ENCODE measurements at places on chromosomes 12 and 14.

DNA sequence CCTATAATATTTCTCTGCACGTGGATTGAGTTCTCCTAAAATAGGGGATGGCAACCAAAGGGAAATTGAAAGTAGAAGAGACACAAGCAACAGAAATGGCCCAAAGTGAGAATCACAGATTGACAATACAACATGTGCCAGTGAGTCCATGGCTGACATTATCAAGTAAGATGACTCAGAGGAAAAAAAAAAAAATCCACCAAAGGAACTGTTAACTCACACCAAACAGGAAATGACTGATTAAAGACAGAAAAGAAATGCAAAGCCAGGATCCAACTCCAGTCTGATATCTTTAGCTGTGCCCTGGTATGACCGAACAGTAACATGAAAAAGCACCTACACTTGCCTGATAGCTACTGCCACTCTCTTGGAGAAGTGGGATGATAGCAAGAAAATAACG is 485.0 kb downstream of the PRKD1 start:
- no peaks in the 10 kb centered on the region for H3K27me3 ChIP-seq
- H3K27ac ChIP-seq = no peak overlapping the region

DNA sequence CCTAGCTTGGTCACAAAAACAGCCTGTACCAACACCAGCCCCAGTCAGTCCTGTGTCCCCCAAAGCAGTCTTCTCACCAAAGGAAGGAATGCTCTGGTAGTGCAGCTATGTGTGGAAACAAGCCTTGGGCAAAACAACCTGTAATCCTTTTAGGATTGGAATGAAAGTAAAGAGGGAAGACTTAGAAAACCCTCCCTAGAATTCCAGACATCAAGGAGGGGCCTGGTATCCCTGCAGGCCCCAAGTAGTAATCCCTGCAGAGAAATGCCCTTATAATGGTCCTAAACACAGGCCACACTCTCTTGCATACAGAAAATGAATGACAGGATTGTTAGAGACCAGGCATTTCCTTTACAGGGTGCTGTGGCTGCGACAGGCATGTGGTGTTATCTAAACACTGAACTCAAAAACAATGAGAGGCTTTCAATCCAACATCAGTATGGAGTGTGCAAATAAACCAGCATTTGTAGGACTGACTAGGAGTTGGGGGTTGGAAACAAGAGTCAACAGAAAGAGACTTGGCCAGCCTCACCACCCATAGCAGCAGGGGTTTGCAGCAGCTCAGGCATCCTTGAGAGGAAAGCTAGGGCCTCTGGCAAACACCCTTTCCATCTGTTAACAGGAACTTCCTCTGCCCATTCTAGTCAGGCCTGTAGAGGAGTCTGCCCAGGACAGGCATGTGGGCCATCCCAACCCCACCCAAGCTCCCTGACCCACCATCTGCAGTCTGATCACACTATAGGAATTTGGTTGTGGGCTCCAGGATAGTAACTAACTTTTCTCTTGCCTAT is 59.1 kb downstream of the DCAF5 start:
- no peak for DNase-seq
- H3K36me3 ChIP-seq = no peaks in the 10 kb centered on the region
- H3K27me3 ChIP-seq = no peaks in the 10 kb centered on the region
- H3K27ac ChIP-seq = no peak overlapping the region

GRCh38 chr12:47868552-47869031 is 36.2 kb downstream of the VDR start:
- H3K27me3 ChIP-seq = no peaks in the 10 kb centered on the region
- H3K4me1 ChIP-seq = peaks cover 7% of the 10 kb centered on the region
- H3K27ac ChIP-seq = no peak overlapping the region
- no peaks in the 10 kb centered on the region for H3K36me3 ChIP-seq
- H3K4me3 ChIP-seq = no peak overlapping the region
- DNase-seq = no peak

GRCh38 chr12:117437516-117438255 is 76.3 kb upstream of the NOS1 start:
- no peak for DNase-seq
- no peak overlapping the region for H3K27ac ChIP-seq
- no peaks in the 10 kb centered on the region for H3K27me3 ChIP-seq
- no peaks in the 10 kb centered on the region for H3K4me1 ChIP-seq
- H3K36me3 ChIP-seq = no peaks in the 10 kb centered on the region

GRCh38 chr14:24329073-24329663 is 5.7 kb downstream of the ADCY4 start:
- no peaks in the 10 kb centered on the region for H3K4me1 ChIP-seq
- H3K36me3 ChIP-seq = no peaks in the 10 kb centered on the region
- H3K27ac ChIP-seq = no peak overlapping the region
- H3K4me3 ChIP-seq = no peak overlapping the region

DNA sequence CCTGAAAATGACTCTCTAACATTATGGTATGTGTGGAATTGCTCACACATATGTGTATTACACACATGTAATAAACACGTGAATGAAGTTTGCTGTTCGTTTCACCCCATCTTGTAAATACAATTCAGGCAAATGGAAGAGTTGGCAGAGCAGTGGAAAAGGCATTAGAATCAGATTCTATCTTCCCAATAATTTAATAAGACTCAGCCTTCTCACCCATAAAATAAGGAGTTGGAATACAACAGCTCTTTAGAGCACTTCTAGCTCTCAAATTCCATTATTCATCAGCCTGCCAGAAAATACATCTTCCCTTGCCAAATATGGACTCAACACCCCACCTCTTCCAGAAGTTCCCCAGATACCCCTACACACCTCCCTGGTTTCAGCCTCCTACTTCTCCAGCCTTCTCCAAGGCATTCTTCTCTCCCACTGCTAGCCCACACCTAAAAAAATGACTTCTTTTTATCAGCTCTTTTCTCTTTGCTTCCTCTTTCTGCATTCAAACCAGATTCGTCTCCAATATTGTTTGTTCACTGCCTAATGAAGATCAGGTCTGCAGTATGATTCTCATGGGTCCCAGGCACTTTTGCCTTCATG is 66.2 kb upstream of the DYRK2 start:
- no peaks in the 10 kb centered on the region for H3K4me1 ChIP-seq
- H3K27me3 ChIP-seq = no peaks in the 10 kb centered on the region
- no peak overlapping the region for H3K4me3 ChIP-seq
- no peak for DNase-seq
- H3K36me3 ChIP-seq = no peaks in the 10 kb centered on the region

GRCh38 chr12:72288436-72288835 is 16.3 kb downstream of the TRHDE start:
- no peaks in the 10 kb centered on the region for H3K4me1 ChIP-seq
- H3K36me3 ChIP-seq = no peaks in the 10 kb centered on the region
- no peaks in the 10 kb centered on the region for H3K27me3 ChIP-seq
- H3K4me3 ChIP-seq = no peak overlapping the region

GRCh38 chr12:63152321-63152700 is 1.3 kb upstream of the AVPR1A start:
- no peaks in the 10 kb centered on the region for H3K36me3 ChIP-seq
- H3K4me1 ChIP-seq = peaks cover 5% of the 10 kb centered on the region
- DNase-seq = no peak

DNA sequence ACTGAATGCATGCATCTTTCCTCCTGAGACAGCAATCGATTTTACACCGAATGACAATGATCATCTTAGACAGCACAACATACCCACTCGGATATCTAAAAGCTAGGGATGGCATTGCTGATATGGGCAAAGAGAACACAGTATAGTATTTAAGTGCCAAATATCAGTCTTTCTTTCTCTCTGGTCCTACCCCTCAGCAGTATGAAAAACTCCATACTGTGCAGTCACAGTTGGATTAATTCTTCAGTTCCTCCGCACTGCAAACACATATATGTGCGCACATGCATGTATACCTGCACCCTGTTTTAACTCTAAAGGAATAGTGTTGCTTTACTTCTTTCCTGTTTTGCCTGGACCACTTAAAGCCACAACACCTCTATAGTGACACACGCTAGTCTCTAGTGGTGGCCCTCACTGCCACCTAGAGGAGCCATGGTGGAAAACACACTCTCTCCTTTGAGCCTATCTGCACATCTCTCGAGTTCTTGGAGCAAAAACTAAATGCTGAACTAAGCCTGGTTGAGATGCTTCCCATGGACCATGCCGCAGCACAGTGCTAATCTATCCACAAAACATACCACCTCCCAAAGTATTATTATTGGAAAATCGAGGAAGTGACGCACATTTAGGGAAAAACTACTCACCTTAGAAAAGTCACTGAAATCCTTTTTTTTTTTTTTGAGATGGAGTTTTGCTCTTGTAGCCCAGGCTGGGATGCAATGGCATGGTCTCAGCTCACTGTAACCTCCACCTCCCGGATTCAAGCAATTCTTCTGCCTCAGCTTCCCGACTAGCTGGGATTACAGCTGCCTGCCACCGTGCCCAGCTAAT is 11.9 kb downstream of the TMEM52B start:
- no peak overlapping the region for H3K4me3 ChIP-seq
- peak; percentile 53 for DNase-seq
- H3K36me3 ChIP-seq = no peaks in the 10 kb centered on the region

GRCh38 chr14:59275668-59276067 is 87.2 kb downstream of the DAAM1 start:
- H3K4me3 ChIP-seq = no peak overlapping the region
- DNase-seq = no peak
- no peaks in the 10 kb centered on the region for H3K36me3 ChIP-seq
- H3K27me3 ChIP-seq = no peaks in the 10 kb centered on the region

GRCh38 chr14:36522347-36522971 is 2.4 kb upstream of the NKX2-1 start:
- H3K27me3 ChIP-seq = peaks cover 100% of the 10 kb centered on the region
- H3K4me1 ChIP-seq = peaks cover 25% of the 10 kb centered on the region

GRCh38 chr14:54175298-54175942 is 218.8 kb upstream of the BMP4 start:
- no peaks in the 10 kb centered on the region for H3K27me3 ChIP-seq
- peaks cover 40% of the 10 kb centered on the region for H3K4me1 ChIP-seq
- H3K4me3 ChIP-seq = no peak overlapping the region
- no peak overlapping the region for H3K27ac ChIP-seq

DNA sequence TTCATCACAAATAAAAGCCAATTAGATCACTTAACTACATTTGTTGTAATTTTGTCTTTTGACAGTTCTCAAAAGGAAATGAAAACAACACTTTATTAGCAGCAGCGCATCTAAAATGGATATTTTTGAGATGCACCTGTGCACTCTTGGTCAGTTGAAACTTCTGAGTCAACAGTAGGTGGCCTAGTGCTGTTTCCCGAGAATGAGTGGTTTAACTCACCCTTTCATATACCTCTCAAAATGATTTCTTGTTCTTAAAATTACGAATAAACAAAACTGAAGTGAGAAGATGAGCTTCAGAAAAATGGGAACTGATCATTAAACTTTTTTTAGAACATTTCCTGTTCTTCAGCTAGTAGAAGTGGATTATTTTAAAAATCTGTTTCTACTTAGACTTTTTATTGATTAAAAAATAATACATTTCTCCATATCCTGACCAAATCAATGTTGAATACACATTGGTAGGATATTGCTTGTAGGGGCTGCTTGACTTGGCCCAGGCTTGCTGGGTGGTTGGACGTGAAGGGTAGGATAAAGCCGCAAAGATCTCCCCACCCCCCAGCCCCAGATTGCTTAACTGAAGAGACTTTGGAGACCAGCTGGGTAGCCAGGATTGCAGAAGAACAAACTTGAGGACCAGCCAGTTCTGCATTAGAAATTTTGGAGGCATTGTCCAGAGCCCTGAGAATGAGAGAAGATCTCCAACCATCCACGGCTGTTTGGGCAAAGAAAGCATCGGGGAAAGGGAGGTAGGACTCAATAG is 22.3 kb upstream of the STK38L start:
- H3K4me1 ChIP-seq = peaks cover 4% of the 10 kb centered on the region
- no peaks in the 10 kb centered on the region for H3K36me3 ChIP-seq
- no peak overlapping the region for H3K27ac ChIP-seq

DNA sequence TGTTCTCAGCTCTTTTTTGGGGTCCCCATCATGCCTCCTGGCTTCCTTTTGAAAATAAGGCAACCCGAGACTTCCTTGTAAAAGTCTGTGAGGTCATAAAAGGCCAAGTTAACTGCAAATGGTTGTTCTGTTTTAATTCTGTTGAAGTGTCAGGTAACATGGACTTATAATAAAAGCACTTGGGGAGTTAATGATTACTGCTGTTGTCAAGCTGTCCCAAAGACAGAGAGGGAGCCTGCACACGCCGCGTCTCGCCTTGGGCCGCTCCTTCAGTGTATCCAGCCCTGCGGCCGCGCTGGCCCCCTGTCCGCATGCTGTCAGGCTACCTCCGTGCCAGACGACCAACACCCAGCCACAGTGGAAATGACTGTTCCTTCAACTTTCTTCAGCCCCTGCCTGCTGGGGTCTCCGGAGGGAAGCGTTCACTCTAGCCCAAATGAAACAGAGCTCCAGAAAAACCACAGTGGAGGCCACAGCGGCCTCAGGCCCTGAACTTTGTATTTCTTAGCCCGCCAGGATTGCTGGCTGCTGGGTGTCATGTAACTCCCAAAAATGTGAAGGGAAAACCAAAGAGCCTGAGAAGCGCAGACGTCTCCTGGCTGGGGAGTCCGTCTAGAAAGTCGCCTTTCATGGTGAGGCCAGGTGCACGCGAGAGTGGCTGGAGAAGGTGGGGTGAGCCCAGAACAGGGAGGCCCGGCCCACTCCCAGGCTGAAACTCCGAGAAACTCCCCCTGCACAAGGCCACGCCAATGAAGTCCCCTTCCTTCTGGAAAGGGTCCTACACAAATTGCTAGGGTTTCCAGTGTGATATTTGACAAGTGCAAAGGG is 189.1 kb downstream of the ZFP36L1 start:
- H3K4me3 ChIP-seq = no peak overlapping the region
- peak overlapping the region; percentile 11 for H3K27ac ChIP-seq
- peaks cover 30% of the 10 kb centered on the region for H3K4me1 ChIP-seq
- no peak for DNase-seq
- H3K36me3 ChIP-seq = no peaks in the 10 kb centered on the region

DNA sequence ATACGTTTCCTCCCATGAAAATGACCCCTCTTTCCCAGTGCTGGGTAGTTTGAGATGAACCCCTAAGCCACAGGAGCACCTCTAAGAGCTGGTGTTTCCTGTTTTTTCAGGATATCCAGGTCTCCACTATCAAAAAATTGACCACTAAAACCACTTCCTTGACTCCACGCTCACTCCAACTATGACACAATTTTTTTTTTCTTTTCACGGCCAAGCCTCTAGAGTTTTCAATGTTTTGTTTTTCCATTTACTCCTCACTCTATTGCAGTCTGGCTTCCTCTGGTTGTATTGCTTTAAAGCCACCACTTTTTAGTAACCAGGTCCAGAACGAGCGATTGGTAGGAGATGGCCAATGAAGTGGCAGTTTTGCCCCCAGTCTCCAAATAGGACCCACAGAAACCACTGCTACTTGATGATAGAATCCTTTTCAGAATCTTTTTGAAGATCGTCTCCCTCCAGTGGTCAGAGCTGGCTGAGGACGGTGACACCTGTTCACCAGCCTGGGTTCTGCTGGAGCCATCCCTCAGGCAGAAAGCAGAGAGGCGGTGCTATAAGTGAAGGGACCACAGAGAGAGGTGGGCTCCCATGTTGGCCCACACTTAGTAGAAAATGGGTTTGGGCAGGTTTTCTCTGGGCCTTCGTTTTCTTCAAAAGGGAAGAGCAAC is 454.4 kb downstream of the VRK1 start:
- no peak overlapping the region for H3K4me3 ChIP-seq
- no peaks in the 10 kb centered on the region for H3K4me1 ChIP-seq
- no peak overlapping the region for H3K27ac ChIP-seq
- H3K27me3 ChIP-seq = no peaks in the 10 kb centered on the region
- no peak for DNase-seq
- H3K36me3 ChIP-seq = no peaks in the 10 kb centered on the region

Measured in tibial nerve (tissue), 4 donors.